Mesenteric fat pad (tissue), 1 donor: ENCODE measurements at places on chromosomes 12 and 14.

DNA sequence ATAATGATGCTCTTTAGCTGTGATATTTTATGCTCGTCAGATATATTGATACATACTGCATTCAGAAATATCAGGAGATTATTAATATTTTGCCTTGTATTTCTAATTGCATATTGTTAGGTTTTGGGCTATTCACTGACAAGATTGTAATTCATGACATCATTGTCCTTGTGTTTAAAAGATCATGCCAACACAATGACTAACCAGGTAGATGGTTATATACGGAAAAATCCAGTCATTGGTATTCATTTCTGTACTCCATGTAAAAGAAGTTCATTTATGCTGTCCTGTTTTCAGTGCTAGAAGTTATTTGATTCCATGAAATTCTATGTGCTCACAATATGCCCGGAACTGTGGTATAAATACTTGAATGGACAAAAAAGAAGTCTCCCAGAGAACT, 107.5 kb downstream of the KITLG start:
- DNase-seq, result no peak

DNA sequence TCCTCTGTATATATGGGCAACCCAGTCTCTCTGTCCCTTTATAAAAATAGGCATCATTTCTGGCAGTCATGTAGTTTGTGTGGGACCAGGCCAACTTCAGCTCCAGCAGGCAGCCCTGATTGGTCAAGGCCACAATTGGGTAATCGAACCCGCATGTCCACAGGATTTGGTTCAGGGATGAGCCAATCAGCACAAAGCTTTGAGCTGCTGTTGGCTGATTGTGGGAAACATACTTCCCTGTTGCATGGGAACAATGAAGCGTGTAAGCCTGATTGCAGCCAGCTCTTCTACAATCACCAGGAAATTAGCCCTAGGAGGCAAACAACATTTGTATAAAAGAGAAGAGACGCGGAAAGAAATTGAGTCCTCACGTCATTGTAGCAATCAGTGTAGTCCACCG, 328.6 kb downstream of the PCNX1 start:
- DNase-seq, result no peak

GRCh38 chr12:60100160-60100559, 504.3 kb downstream of the SLC16A7 start:
- DNase-seq, result no peak

GRCh38 chr14:33790996-33791395, 159.9 kb downstream of the EGLN3 start:
- DNase-seq, result no peak

GRCh38 chr12:24705741-24706358, 243.1 kb downstream of the BCAT1 start:
- DNase-seq, result no peak

DNA sequence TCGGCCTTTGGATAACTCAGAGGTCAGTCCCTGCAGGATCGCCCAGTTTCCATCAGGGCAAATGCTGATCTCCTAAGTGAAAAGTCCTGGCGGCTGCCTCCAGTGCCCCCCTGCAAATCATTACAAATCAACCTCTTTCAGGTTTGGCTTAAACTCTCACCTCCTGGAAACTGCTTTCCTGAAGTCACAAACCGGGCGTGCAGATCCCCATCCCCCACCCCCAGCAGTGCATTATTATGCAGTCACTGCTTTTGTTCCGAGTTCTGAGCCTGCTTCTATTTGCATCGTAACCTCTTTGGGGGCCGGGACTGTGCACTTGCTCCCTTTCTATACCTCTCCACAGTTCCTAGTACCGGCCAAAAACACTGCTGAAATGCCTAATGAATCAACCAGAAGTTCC, at the start of gene USP44:
TSS of gene USP44 (minus strand) at position 172 of the 400 bp plus-strand sequence. CDS start 17,220 bp downstream, outside the sequence.
- no peak for DNase-seq

DNA sequence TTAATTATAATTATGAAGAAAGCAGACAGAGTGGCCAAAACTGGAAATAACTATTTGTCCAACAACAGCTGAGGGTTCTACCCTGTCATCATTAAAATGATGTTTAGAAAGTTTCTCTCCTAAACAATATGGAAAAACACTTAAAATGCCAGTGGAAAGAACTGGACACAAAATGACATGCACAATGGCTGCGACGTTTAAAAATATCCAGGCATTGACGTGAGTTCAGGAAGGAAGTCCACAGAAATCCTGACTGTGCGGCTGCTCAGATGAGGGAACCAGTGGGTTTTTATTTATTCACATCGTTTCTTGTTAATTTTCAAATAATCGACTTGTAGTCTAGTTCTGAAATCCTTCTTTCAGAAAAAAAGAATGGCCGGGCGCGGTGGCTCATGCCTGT, 58.3 kb downstream of the CCNK start:
- no peak for DNase-seq

GRCh38 chr12:113805673-113806072, 160.5 kb downstream of the RBM19 start:
- DNase-seq, result no peak

- DNase-seq, result no peak
These were observed 4.3 kb downstream of the GAPDH start for GRCh38 chr12:6538420-6539313.

GRCh38 chr14:66247662-66248193, 238.4 kb upstream of the CCDC196 start:
- DNase-seq, result no peak

DNA sequence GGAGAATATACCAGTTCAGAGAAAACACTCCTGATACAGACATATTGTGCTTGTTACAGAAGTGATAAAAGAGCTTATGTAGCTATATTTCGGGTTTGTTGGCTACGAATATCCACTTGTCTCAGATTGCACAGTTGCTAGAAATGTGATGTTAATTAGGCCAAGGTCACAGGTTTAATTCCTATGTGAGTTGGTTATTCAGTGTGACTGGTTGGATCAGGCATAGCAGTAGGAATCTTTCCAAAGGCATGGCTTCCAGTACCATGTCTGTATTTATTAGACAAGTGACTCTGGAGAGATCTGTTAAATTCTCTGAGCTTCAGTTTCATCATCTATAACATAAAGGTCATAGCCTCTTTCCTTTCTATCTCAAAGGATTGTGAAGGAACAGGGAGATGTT, 152.7 kb upstream of the KITLG start:
- DNase-seq, result no peak

DNA sequence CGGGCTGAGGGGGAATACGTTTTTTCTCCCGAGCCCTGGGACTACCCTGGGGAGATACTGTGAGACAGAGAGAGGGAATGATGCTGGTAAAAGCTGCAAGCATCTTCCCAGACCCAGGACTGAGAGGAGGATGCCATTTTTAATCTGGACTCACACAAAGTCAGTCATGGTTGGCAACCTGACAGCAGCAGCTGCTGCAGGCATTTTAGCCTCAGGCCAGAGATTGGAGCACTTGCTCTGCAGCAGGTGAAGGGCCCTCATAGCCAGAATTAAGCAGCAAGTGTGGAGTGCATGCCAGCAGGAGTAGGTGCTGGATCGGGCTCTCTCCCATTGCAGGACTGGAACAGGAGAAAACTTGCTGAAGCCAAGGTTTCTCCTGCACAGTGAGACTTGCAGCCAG, 361.1 kb upstream of the CLEC14A start:
- DNase-seq, result no peak
